Activated CD4-positive, CD25-positive, alpha-beta regulatory T cell (primary cell): ENCODE measurements at places on chromosomes 5 and 9.

GRCh38 chr5:121090822-121091221 lies 626.7 kb downstream of the PRR16 start:
- DNase-seq = no peak

- no peak for DNase-seq
Observed at GRCh38 chr5:67770431-67771025, 445.0 kb upstream of the PIK3R1 start.

DNA sequence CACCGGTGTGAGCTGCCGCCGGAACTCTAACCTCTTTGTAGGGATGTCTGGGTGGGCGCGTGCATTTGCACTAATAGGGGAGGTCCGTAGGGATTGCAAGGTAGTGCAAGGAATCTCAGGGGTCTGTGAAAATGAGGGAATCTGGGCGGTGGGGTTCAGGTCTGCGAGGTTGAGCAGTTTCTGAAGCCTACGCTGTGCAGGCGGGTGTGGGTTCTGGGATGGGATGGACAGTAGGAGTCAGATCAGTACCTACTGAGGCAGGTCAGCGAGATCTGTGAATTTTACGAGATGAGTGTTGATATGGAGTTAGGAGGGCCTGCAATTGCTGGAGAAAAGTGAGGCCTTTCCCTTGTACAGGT lies 856 bp upstream of the ATOSB start:
- DNase-seq = no peak

GRCh38 chr5:137223324-137224295 lies 275.5 kb downstream of the SPOCK1 start:
- DNase-seq = no peak

DNA sequence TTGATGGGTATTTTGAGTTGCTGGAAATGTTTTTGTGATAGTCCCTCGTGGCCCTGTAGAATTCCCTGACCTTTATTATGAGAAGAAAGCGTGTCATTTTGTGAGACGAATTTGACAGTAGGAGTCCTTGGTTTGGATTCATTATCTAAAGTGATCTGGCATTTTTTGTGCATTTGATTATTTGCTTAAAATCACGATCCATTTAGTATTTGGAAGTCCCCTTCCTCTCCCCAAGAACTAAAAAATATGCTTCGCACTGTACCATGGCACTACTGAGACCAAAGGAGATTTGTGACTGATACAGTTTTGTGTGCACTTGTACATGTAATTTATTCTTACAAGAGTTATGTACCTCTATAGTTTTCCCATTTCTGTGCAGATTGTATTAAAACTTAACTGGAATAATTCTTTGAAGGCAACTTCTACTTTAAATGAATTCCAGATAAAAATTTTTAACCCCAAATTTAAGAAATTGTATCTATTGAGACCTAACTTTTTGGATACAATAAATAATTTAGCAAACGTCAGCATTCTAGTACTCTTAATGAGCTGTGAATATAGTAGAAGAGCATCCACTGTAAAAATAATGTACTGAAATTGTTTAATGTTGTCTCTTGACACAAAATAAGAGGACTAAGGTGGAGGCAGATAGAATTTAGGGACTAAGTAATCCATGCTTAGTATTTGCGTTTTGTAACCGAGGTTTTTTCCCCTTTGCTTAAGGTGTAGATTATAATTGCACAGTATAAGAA lies 2.1 kb downstream of the MAP3K1 start:
- no peak for DNase-seq

DNA sequence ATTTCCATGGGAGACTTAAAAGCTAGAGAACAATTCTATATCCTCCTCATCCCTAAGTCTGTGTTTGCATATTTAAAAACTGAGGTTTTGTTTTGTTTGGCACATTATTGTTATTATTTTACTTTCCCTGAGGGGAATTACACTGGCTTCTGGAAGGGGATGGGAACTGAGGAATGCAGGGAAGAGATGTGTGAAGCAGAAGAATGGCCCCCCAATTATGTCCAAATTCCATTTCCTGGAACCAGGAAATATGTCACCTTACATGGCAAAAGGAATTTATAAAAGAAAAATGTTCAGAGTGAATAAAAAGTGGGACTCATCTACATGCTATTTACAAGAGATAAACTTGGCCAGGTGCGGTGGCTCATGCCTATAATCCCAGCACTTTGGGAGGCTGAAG lies 129.8 kb downstream of the MARCHF11 start:
- no peak for DNase-seq

- DNase-seq = no peak
Observed at GRCh38 chr9:115313545-115313944, 195.6 kb upstream of the TNC start.

- no peak for DNase-seq
Observed at GRCh38 chr5:532521-533242, 8.4 kb upstream of the SLC9A3 start.

- DNase-seq = no peak
Observed at GRCh38 chr9:12091865-12092527, 601.2 kb upstream of the TYRP1 start.
